ENCODE measurements at places on chromosomes 12 and 14. TPM values are rescaled to one million over a fixed set of nuclear protein-coding genes. Genes with fewer than 3 reads are reported as not detected.
A peak's percentile ranks its signal among the peaks of the same experiment; 100 is the strongest.

DNA sequence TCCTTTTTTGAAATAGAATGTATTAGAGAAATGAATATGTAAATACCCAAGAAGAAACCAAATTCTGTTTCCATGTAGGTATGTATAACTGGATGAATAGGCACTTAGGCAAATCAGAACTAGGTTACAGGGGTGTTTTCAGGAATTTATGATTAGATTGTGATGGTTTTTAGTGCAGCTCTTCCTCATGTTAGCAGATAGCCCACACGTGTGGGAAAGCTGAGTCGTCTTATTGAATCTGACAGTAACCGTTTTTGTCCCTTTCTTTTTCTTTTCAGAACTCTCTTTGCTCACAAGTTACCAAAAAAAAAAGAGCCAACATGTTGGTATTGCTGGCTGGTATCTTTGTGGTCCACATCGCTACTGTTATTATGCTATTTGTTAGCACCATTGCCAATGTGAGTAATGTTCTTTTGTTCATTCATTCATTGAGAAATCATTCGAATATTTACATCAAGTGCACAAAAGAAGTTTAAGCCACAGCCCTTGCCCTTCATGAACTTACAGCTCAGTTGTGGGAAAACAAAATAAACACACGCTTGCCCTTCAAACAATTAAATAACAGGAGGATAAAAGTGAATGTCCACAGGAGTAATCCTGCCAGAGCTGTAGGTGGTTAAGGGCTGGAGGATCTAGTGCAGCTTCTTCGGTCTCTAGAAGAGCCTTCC, 14.8 kb downstream of the EMP1 start:
- DNase-seq, result no peak

DNA sequence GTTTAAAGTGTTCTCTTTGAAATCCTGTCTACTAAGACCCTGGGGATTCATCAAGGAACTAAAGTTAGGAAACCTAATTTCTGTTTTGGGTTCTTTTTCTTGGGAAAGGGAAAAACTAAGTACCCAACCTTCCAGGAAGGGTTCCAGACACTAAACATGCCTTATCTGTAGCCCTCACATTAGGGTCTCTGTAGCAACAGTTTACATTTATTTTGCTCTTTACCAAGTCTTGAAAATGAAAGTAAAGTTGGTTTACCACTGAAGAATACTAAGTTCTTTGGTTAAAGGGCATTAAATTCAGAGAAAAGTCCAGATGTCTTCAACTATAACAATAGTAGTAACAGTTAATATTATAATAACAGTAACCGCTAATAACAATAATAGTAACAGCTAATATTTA, 207.5 kb upstream of the CDKN3 start:
- DNase-seq, result no peak

The GZMH gene
- not detected for total RNA-seq

DNA sequence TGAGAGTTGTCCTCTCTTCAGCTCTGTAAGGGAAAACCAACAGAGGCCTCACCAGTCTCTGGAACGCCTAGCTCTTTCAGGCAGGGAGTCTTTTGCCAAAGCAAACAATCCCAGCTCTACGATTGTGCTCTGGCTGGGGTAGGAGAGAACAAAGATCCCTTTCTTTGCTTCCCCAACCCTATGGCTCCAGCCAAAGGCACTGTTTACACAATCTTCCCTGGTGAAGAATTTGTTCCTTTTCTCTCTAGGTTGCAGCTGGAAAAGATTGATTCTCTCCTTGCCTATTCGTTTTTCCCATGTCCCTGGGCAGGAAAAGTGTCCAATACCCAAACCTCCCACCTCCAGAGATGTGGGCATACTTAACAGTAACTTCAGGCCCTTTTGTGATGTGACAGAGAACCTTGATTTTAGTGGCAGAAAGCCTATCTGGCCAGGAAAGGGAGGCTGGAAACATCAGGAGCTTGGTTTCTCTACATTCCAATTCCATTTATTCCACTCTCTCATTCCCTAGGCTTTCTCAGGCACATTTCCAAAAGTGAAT, 16.8 kb downstream of the ATP5MC2 start:
- no peak for DNase-seq

DNA sequence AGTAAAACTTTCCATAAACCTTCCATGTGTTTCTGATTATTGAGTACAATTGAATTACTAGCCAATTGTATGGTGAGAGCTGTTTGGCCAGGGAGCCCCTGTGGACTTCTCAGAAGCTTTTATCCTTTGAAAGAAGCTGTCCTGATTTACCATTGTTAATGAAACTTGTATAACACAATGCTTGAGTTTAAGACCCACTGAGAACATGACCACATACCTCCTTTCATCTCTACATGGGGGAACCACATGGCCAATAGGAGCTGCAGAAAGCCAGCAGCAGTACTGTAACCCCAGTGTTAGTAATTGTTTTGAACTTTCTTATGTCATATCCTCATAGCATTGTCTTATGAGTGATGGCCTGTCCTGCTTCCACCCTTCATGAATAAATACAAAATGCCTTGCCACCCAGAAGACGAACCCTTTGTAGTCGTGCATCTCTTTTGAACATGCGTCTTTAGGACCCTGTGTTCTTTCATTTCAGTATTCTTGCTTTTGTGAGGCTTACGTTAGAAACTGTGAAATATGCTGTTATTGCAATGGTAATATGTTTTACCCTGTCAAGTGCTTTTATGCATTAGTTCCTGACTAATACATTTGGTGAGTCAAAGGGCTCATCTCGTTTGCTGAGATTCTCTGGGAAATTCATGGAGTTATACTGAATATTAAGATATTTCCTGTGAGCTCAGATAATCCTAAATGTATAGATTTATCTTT, 815.7 kb downstream of the NRXN3 start:
- DNase-seq, result no peak

The TAS2R9 gene
- not detected for total RNA-seq

DNA sequence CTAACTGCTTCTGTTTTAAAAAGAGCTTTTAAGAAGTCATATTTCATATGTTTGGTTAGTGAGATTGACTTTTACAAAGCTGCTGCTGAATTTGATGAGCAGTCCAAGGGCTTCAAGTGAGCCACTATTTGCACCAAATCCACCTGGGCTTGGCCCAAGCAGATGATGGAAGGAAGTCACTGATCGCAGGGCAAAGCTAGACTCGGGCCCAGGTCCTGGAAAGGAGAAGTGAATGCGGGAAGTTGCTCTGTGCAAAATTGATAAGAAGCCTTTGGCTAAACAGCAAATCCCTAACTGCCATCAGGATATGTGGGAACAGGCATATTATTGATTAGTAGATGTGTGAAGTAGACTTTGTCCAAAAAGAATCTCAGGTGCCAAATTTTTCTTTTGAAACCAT, 30.5 kb downstream of the PLXNC1 start:
- DNase-seq, result no peak

DNA sequence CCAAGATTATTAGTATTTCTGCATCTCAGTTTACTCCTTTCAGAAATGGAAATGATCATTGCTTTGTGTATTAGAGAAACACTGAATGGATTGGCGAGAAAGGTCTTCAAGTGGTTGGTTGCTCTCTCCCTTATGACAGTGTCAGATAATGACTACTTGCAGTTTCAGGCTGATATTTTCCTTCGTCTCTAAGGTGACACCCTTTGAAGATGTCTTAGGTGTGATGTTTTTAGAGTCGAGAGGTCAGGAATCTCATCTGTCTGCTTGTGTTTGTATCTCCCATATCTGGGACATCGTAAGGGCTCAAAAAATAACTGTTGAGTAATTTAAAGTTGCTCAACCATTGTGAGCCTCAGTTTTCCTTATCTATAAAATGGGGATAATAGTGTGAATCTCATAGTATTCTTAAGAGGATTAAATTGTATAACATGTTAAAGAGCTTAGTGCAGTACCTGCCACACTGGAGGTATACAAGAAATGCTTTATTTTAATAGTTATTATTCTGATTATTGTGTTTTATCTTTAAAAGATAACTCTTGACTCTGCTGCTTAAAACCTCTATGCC, 40.1 kb downstream of the NPAS3 start:
- no peak for DNase-seq

The KIF26A gene
- total RNA-seq, result 23.9 TPM

The CRADD gene
- 70.1 TPM for total RNA-seq

The CPNE6 gene
- total RNA-seq, result 0.97 TPM

- no peak for DNase-seq
Observed at GRCh38 chr14:65791191-65791981, 378.9 kb downstream of the FUT8 start.

The PLA2G1B gene
- 7.4 TPM for total RNA-seq

DNA sequence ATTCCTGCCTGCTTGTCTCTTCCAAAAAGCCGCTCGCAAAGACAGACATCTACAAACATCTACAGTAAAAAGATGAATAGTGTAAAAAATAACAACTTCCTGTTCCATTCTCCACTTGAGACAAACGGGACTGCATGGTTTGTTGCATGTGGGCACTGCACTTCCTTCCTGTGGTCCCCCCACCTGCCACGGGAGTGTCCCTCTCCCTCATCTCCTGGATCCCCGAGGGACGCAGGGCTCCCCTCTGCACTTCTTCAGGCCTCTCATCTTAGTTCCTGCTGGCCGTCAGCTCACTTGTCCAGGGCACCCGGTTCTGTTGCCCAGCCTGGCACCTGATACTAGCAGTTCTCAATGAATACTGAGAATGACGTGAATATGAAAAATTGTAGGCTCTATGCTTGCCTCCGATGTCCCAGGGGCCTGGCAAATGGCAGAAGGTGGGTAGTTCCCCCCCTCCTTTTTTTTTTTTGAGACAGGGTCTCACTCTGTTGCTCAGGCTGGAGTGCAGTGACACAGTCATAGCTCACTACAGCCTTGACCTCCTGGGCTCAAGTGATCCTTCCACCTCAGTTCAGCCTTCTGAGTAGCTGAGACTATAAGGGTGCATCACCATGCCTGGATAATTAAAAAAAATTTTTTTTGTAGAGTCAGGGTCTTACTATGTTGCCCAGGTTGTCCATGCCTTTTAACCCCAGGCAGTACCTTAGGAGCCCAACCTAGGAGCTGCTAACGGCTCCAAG, 3.5 kb upstream of the KLC1 start:
- no peak for DNase-seq

DNA sequence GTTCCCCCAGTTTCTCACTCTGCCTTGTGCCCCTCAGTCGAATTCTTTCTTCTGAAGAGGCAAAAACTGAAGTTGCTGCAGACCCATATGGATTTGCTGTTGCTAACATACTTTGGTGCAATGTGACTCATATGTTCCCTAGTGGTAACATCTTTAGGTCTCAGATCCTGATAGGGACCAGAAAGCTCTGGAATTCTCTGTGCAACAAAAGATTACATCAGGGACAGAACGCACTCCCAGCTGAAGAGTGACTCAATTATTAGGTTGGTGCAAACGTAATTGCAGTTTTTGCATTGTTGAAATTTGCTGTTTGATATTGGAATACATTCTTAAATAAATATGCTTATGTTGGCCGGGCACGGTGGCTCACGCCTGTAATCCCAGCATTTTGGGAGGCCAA, 8.2 kb upstream of the DHRS2 start:
- DNase-seq, result no peak

The CACNB3 gene
- total RNA-seq, result 6.0 TPM

The KRT6A gene
- not detected for total RNA-seq

The IKZF4 gene
- 29.8 TPM for total RNA-seq

GRCh38 chr12:22228022-22228875, 106.3 kb downstream of the ST8SIA1 start:
- no peak for DNase-seq

- no peak for DNase-seq
Observed at GRCh38 chr12:26345471-26346003, 150.2 kb downstream of the SSPN start.

- peak; percentile 48 for DNase-seq
Observed at GRCh38 chr12:94571556-94571955, 78.8 kb downstream of the TMCC3 start.

GRCh38 chr14:23167116-23167847, 16.2 kb downstream of the SLC7A8 start:
- no peak for DNase-seq

The ANG gene
- total RNA-seq, result 1.0 TPM

- no peak for DNase-seq
Observed at GRCh38 chr12:91633734-91634357, 451.2 kb upstream of the DCN start.

DNA sequence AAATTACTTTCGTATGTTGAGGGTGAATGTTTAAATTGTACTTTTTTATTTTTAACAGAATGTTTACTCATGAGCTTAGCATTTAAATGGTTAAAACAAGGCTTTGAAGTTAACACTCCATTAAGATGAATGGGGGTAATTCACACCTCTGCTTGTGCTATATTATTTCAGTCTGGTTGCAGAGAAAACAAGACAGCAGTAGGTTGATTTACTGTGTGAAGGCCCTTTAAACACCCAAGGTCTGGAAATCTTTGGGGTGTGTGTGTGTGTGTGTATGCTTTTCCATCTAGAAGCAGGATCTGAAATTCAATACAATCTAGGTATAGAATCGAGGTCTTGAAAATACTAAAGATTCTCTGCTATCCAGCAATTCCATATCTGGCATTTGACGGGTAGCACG, 83.8 kb downstream of the SLC38A6 start:
- no peak for DNase-seq

The RTL1 gene
- not detected for total RNA-seq

The EML5 gene
- total RNA-seq, result 6.6 TPM

DNA sequence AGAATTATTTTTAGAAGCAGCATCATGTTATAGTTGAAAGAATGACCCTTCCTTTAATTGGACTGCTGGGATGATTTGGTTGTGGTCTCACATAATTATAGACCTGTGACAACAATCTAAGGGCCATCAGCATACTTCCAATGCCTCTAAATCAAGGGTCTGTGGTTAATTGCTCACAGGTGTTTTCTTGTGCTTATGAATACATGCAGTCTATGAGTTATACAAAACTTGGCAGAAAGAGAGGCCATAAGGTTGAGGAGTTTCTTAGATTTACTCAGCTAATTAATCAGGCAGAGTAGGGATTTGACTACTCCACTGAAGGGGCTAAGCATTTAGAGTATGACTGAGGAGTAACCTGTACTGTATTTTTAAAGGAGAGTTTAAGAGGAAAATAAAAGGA, 37.0 kb upstream of the FRMD6 start:
- no peak for DNase-seq

- DNase-seq, result no peak
Observed at GRCh38 chr12:44058366-44058765, 222.5 kb downstream of the TMEM117 start.

DNA sequence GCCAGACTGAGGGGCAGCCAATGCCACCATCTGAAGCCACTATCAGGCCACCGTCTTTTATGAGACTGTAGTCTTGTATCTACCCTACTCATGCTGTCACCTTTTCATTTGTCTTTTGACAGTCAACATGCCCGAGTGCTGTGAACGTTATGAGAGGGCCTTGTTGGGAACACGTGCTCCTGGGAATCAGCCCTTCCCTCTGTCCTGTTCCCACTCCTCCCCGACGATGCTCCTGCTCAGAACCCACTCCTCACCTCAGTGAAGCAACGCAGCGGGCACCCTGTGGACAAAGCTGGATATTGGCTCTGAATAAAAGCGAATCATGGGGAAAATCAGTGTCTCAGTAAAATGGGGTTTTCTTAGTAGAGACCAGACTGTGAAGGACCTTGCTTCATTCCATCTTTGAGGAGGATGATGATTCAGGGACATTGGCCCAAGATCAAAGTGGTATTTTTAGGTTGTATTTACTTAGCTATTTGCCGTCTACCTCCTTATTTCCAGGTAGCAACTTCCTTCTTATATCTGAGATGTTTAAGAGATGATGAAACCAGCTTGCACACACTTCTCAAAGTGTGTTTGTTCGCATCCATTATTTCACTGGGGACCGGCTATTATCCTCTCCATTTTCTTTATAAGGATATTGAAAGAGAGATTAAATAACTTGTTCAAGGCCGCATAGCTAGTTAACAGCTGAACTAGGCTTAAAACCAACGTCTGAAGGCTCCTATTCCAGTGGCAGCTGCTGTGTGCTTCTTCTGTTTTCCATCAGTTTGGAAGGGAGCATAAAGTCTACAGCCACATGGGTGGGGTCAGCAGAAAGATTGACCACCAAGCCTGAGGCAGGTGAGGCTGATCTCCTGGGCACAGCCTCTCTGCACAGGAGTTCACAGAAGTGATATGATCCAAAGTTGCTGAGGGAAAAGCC, 43.9 kb upstream of the CTDSP2 start:
- DNase-seq, result no peak
